Omental fat pad (tissue), 4 donors: ENCODE measurements at places on chromosomes 7 and 10. TPM values are rescaled to one million over a fixed set of nuclear protein-coding genes. Genes with fewer than 3 reads are reported as not detected.

GRCh38 chr10:124279298-124279697, 139.4 kb downstream of the OAT start:
- no peak for DNase-seq

Gene AKR1C8
- not detected for total RNA-seq

GRCh38 chr10:71666639-71667386, 52.8 kb downstream of the C10orf105 start:
- DNase-seq: no peak

Gene SPRN
- not detected for total RNA-seq

Gene TMEM176A
- total RNA-seq: 49.5 TPM
